ENCODE measurements at places on chromosomes 5 and 9.

- no peak for DNase-seq
These were observed 106.4 kb downstream of the ZSWIM6 start for GRCh38 chr5:61438298-61438970.

DNA sequence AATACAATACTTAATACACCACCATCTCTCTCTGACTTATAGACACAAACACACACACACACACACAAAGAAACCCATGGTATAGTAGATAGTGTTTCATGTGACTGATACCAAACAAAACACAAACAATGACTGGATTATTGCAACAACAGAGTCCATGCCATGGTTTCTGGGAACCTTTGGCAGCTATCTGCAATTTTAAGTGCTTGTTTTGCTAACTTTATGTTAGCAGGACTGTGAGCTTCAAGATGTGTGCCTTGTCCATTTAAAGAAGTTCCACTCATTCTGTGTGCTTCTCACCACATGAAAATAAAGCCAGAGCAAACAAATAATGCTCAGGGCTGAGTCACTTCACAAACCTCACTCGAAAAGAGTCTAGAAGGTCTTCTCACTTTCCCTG, 15.1 kb upstream of the LURAP1L start:
- peak; percentile 33 for DNase-seq

DNA sequence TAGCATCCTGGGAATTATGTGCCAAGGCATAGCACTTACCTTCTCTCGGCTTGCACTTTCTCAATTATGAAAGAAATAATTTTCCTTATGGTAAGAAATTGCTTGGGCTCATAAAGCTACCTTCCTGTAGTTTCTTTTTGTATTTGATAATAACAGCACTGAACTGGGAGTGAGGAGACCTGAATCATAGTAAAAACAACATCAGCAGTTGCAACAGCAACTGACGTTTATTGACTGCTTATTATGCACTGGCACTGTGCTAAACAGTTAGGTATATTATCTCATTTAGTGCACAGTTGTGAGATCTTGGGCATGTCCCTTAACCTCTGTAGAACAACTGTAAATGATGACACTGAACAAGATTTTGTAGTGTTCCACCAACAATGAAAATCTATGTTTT, 135.2 kb downstream of the DOCK2 start:
- DNase-seq: no peak

- no peak for DNase-seq
These were observed 286.8 kb upstream of the PANK3 start for GRCh38 chr5:168865968-168866367.

GRCh38 chr5:174428895-174429294, 295.5 kb upstream of the MSX2 start:
- no peak for DNase-seq

GRCh38 chr9:94654165-94654894, 15.0 kb upstream of the FBP1 start:
- no peak for DNase-seq

DNA sequence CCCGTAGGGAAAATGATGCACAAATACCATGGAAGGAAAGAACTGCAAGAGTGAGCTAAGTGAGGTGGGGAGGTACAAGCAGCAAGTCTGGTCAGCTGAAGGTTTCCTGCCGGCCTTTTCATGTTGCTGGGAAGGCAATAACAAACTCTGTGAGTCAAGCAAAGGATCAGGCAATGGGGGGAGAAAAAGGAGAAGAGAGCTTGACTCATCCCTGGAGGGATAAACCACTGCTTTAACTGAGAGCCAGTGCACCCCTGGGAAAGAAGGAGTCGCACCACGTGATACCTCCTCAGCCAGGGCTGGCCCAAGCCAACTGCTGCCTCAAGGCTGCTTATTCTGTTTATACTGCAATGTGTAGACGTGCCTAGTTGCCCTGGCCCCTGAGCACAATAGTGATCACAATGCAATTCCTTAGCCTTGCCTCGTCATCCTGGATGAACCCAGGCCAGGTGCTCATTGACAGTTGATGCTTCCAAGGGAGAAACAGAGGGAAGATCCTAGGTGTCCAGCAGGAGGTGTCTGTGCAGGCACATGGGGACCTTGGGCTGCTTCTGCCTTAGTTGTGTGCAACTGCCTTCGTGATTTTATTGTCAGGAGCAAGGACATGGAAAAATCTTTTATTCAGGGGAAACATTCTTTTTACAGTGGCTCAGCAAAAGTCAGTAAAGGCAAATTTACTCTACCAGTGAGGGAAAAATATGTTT, 203.0 kb upstream of the TUT7 start:
- no peak for DNase-seq

DNA sequence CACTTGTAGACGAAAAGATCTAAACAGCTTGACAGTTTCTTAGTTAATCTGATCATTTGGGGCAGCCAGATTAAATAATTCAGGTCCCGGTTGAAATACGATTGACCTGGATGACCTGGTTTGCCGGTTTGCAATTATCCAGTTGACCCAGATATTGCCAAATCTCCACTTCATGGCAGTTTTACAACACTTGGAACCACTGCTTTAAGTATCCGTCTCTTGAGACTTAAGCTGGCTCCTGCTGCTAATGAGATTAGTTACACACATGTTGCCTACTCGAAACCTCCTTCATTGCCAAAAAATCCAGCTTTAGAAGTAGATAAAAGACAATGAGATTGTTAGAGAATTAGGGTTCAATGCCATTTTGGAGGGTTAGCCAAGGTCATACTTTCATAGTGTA, 136.2 kb upstream of the HAPLN1 start:
- DNase-seq: no peak

DNA sequence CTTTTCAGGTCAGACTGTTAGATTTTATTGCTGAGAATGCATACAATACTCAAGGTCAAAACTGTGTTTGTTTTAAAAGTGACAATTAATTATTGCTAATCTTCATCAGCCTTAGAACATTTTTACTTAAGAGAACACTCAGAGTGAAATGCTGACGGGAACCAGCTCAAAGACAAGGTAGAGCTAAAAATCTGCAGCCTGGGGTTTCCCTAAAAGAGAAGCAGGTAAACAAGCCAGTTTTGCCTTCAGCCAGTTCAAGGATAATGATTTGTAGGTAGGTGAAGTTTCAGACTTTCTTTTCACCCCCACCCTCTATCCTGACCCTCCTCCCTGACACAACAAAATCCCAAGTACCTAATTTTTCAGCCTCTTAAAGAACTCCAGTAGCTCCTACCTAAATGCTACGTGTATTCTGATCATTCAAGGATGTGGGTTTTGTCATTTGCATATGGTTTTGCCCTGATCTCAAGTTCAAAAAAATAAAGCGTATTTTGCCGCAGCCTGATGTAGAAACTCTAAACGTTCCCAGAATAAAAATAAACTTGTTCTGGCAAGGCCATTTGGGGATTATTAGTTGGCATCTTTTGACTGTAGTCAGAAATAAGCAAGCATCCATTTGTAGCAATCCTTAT, 407.2 kb downstream of the EFNA5 start:
- no peak for DNase-seq

GRCh38 chr5:27561408-27561807, 523.0 kb upstream of the CDH9 start:
- DNase-seq: no peak

DNA sequence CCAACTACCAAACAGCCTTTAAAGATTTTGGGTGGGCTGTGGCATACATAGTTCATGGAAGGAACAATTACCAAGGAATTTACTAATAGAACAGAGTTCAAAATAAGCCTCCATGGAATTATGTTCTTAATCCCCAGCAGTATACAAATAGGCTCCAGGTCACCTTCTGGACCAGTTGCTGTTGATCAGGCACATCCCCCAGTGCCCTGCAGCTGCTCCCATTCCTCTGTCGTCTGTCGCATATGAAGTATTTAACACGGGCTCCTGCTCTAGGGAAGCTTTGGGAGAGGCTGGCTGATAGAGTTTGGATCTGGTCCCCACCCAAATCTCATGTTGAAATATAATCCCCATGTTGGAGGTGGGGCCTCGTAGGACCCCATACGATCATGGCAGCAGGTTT, 17.8 kb downstream of the SHC3 start:
- DNase-seq: no peak

DNA sequence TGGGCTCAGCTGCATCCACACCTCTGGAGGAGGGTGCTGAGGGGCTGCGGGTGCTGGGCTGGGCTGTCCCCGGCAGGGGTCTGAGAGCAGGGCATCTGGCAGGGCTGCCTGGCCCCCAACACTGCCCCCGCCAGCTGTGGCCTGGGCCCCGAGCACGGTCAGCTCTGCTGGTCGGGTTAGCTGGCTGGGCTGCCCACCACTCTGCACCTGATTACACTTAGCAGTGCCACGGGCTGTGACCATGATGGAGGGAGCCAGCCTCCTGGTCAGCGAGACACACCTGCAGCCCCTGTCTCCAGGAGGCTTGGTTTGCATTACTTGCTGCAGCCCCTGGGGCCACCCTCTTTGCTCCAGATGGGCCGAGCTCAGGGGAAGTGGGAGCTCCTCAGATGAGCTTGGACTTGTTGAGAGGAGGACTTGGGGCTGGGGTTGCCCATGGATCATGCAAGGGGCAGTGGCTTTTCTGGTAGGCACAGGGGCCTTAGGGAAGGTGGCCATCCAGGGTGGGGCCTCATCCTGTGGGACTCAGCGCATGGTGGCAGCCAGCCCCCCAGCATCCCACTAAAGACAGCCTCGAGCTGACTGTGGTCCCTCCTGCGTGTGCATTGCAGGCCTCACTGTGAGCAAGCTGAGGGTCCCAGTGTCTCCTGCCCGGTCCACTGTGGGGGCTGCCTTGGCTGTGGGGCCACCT, 132.0 kb upstream of the FAM120A start:
- no peak for DNase-seq

DNA sequence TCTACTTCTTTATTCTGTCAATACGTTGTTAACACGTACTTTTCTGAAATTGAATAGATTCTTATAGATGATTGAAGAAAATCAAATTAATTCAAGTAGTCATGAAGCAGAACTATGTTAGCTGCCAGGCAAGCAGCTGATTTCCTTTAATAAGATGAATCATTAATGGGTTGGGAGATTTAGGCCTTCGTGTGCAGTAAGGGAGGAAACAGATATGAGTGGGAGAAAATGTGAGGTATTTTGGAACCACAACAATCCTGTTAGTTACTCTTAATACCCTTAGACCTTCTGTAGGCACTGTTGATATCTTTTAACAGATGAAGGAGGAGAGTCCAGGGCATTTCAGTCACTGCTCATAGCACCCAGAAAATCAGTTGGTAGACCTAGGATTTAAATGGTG, 121.0 kb downstream of the AOPEP start:
- no peak for DNase-seq

DNA sequence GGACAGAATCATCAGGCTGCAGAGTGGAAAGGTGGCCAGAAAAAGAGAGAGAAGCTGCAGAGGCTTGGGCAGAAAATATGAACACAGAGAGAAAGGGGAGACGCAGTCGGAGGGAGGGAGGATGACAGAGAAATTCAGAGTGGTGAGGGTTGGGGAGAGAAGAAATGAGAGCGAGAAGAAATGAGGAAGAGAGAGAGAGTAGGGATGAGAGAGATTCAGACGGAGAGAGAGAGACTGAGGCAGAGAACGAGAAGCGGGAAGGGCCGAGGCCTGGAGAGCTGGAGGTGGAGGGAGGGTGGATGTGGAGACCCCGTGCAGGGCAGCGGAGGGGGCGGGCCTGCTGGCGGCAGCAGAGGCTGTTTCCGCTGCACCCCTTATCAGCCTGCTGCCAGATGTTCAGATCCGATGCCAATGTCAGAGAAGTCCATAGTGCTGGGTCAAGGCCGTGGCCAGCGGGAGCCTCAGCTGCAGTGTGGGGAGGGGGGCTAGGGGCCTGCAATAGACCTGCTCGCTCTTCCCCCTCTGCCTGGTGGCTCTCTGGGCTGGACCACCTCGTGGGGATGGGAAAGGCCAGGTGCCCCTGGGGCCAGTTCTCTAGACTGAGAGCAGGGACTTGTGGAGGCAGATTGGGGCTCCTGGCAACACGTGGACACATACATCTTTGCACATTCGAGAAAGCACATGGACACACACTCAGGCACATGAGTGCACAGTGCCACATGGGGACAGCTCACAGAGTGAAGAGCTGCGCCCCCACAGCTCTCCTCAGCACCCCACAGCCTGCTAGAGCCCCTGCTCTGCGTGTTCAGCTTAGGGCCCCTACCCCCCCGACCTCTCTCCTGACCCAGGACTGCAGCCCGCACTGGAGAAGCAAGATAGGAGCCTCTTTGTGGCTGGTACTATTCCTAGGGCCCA, 4.9 kb upstream of the NR5A1 start:
- DNase-seq: no peak

DNA sequence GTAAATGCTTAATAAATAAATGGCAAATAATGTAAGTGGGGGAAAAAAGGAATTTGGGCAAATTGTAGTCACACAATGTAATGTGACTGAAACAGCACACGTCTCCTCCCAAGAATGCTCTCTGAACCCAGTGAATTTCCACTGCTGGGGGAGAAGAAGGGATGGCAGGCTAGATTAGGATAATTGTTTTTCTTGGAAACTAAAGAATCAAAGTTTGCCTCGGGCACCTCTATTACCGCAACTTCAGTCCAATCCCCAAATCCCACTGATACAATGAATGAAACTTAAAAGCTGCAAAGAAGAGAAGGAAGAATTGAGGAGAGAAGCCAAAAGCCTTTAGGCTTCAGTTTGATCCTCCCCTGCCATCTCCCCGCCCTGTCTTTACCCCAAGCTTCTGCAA, 423.2 kb upstream of the PAPPA start:
- DNase-seq: no peak

GRCh38 chr5:99449786-99450185, 521.0 kb upstream of the CHD1 start:
- no peak for DNase-seq

DNA sequence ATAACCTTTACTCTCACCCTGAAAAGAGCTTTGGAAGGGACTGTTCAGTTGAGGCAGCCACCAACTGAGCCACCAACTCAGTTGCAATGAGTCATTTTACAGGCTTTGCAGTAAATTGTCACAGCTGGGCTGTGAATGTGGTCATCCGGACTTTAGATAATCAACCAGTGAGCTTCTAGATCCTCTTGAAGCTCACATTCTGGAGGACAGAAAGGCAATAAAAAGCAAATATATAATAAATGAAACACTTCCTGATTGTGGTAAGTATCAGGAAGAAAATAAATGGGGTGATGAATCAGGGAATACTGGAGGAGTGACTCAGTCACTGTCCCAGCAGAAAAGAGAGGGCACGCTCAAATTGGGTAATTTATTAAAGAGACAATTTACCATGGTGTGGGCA, 13.2 kb upstream of the C5orf58 start:
- no peak for DNase-seq

DNA sequence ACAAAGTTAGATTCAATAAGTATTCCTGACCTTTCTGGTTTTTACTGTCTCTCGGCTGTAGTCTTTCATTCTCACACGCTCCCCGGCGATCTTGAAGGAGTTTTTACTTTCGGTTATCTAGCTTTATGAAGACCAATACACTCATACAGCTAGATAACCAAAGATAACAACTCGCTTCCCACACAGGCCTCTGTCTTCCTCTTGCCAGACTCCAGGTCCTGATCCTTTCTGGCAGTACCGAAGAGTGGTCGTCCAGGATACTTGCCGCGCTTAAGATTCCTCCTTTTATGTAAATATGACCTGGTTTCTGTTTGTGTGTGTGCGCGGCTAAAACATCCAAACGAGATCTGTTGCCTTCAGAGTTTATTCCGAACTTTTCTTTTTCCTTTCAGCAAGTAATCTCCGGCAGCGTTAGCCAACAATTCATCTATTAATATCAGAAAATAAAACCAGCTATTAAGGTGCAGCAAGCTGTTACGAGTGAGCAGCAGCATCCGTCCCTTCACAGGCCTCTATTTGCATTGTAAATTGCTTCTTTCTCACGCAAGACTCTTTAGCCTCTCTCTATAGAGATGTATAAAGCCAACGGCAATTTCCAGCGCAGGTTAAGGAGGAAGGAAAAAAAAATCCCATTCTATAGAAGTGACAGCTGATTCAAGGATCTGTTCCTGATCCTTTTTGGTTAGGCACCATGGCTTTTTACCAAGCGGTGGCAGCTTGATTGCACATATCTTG, 216.1 kb downstream of the MEF2C start:
- DNase-seq: no peak

- DNase-seq: no peak
These were observed 147.4 kb upstream of the IRX4 start for GRCh38 chr5:2030131-2030530.

Data from NCI-H2029 treated with DMSO at 0.1 percent for 48 hours (cell line).